ENCODE measurements at places on chromosomes 16 and 17.
A peak's percentile ranks its signal among the peaks of the same experiment; 100 is the strongest.

DNA sequence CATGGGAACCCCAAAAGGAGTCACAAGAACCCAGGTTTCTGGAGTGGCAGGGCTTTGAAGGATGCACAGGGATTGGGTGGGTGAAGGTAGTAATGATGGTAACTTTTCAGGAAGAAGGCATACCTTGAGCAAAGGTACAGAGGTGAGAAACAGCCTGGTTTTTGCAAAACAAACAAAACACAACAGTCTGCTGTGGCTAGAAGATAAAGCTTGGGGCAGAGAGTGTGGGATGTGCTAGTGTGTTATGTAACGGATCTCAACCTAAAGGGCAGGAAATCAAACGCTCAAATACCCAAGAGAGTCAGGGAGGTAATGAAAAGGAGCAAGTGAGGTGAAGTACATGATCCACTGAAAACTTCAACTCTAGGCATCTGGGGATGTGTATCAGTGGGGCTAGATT lies 4.6 kb downstream of the PTGES3L start:
- DNase-seq: no peak

DNA sequence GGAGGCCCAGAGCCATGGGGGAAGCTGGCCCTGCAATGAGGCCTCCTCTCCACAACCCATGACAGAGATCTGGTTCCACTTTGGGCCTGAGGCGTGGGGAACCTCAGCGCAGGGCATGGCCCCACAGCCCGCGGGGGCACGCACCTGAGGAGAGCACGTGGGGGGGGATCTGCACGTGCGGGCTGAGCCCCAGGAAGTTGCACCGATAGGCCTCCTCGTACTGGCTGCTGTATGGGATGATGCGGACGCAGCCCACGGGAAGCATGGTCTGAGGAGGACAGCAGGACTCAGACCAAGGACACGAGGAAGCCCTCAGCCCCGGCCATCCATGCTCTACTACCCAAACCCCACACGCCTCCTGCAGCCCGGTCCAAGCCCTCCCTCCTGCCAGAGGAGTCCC lies 10.1 kb upstream of the PLD6 start:
- DNase-seq: no peak

DNA sequence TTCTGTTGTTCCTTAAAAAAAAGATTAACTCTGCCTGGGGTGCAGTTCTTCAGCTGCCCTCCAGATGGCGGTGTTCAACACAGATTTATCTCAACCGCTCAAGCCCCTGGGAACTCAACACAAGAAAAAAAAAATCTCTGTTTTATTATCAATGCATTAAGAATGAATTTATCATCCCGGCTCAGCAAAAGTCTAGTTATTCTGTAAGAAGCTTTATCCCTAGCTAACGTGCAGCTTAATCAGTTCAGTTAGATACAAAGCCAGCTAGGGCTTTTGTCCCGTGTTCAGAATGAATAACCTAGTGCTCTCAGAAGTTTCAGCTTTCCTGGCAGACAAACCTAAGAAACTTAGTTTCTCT lies 475.9 kb upstream of the CCL2 start:
- DNase-seq: peak; percentile 50

GRCh38 chr17:75846692-75847613 lies 2.7 kb upstream of the UNC13D start:
- no peak for DNase-seq

- no peak for DNase-seq
These were observed 25.4 kb downstream of the UBE2G1 start for GRCh38 chr17:4340914-4341615.

- peak; percentile 80 for DNase-seq
These were observed 9.1 kb downstream of the ZNF668 start for GRCh38 chr16:31064882-31065461.

DNA sequence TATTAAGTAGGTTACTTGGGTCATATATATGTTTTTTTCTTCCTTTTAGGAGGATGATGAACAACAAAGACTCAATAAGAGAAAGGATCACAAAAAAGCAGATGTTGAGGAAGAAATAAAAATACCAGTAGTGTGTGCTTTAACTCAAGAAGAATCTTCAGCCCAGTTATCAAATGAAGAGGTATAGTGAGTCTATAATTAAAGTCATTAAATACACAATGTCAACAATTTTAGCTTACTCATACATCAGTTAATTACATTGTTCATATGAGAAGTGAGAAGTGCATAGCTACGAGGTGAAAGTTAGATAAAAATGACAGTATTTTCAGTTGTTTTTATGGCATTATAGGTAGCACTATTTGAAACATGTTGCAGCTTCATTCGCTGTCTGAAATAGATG lies 65.2 kb downstream of the NUP88 start:
- DNase-seq: no peak

DNA sequence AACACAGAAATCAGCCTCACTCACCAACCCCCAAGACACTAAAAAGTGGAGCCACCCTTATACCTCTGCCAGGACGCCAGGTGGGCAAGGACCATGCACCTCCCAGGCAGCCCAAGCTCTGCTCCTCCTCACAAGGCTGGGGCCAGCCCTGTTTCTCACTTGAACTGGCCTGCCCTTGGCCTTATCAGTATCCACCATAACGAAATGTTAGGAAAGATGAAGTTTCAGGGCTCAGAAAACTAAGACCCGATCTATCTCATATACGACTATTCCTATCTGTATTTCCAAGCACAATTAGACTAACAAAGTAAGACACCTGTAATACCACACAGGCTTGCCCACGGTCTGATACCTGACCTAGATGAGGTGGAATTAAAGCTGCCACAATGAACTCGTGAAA lies 6.9 kb downstream of the FBXO31 start:
- DNase-seq: no peak

DNA sequence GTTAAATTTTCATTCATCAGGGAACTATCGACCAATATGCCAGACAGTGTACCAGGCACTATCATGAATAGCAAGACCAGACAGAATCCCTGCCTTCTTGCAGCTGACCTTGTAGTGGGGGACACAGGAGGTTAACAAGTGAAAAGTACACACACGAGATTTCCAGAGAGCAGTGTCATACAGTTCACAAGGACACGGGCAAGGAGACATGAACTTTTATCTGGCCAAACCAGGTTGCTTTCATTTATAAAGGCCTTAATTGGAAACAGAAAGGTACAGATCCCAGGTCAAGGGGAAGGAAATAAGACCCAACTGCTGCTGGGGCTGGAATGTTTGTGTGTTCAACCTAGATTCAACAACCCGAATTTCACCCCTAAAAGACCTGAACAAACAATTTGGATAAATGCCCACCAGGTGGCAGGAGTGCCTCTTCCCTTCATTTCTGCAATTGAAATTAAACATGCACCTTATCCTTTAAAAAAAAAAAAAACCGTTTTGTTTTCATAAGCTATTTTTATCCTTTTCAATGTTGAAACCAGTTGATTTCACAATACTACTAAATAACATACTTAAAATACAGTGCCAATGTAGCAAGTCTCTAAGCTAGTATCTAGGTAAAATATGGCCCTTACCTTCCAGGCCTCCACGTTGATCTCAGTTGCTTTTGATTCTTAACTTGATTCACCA lies 65.9 kb downstream of the EMP2 start:
- DNase-seq: peak; percentile 56

- DNase-seq: no peak
These were observed 957 bp downstream of the OXLD1 start for GRCh38 chr17:81665205-81666091.

- no peak for DNase-seq
These were observed 558 bp upstream of the ZFHX3 start for GRCh38 chr16:73048292-73049080.

DNA sequence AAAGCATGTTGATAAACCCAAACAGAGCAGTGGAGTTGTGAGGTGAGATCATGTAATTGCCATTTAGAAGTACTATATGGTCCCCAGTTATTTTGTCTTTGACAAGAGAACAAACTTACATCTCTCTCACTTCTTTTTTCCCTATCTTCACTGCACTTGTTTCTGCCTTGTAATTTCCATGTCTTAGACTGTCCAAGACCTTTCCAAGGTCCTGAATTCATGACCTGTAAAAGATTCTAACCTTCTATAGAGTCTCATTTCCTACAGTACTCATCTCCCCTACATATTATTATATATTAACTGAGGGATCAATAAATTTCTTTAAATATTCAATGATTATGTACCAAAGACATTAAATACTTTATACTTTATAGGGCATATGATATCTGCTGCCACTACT lies 295.3 kb upstream of the KIF2B start:
- no peak for DNase-seq

GRCh38 chr17:76027159-76027839 lies at the start of gene EVPL:
TSS of gene EVPL (minus strand) at chr17:76027306. CDS start at chr17:76027198, 108 bp downstream.
- no peak for DNase-seq

GRCh38 chr16:62701426-62701825 lies 665.2 kb upstream of the CDH8 start:
- no peak for DNase-seq

GRCh38 chr16:15031179-15031578 lies 24.7 kb downstream of the NTAN1 start:
- DNase-seq: no peak

- no peak for DNase-seq
These were observed 76.2 kb upstream of the ZFHX3 start for GRCh38 chr16:73124097-73124652.

- DNase-seq: no peak
These were observed 9.6 kb downstream of the SLX4 start for GRCh38 chr16:3601614-3602319.

DNA sequence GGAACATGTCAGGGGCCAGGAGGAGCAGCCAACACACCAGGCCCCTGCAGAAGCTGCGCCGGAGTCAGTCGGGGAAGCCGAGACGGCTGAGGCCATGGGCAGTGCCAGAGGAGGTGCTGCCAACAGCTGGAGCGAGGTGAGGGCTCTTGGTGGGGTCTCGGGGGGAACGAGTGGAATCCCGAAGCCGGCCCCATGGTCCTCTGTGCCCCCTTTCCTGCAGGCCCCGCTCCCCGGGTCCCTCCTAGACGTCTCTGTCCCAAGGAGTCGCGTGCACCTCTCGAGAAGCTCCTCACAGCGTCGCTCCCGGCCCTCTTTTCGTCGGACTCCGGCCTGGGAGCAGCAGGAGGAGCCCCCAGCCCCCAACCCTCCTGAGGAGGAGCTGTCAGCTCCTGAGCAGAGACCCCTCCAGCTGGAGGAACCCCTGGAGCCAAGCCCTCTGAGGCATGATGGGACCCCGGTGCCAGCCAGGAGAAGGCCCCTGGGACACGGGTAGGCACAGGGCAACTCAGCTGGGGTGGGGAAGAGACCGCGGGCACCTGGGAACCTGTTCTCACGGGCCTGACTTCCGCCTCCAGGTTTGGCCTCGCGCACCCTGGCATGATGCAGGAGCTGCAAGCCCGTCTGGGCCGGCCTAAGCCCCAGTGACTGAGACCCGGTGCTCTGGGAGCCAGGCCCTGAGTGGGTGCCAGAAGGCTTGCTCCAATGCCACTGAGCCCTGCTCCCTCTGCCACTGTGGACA lies 3.6 kb downstream of the APOBR start:
- DNase-seq: no peak

- no peak for DNase-seq
These were observed 30.1 kb downstream of the QPRT start for GRCh38 chr16:29708917-29709600.

- no peak for DNase-seq
These were observed 5.3 kb downstream of the PNMT start for GRCh38 chr17:39673335-39674081.

GRCh38 chr16:82874672-82875071 lies 247.9 kb downstream of the CDH13 start:
- DNase-seq: no peak

GRCh38 chr16:64629622-64630021 lies 492.2 kb downstream of the CDH11 start:
- no peak for DNase-seq

DNA sequence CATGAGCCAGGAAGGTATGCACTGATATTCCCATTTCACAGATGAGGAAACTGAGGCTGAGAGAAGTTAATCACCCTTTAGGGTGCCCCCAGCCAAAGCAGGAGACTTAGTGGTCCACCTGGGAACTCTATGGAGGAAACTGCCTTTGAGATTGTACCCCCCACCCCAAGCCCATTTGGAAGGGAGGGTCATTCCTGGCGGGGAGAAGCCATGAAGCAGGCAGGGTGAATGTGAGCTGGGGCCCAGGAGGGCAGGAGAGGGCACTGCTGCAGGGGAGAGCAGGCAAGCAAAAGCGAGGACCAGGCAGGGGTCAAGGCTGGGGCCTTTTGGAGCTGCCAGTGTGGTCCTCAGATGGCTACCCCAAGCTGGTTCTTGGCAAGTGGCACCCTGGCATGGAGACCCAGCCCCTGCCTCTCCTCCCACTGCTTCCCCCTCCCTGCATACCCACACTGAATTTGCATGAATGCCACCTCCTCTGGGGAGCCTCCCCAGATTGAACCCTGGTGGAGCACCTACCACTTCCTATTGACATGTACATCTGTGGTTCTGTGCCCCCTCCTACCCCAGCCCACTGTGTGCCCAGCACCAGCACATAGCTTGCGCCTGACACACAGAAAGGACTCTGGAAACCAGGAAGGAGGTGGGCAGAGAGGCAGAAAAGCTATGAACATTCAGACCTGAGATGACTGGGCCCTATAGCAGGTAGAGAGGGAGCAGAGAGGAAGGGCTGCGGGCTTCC lies 965 bp upstream of the TMC6 start:
- no peak for DNase-seq

Measured in SW 1271 (cell line).